ENCODE measurements at places on chromosomes 1 and 21. TPM values are rescaled to one million over a fixed set of nuclear protein-coding genes. Genes with fewer than 3 reads are reported as not detected.

GRCh38 chr1:2891923-2892448 lies 90.5 kb upstream of the TTC34 start:
- H3K27ac ChIP-seq = no peak overlapping the region
- H3K36me3 ChIP-seq = no peaks in the 10 kb centered on the region
- H3K4me1 ChIP-seq = no peaks in the 10 kb centered on the region

DNA sequence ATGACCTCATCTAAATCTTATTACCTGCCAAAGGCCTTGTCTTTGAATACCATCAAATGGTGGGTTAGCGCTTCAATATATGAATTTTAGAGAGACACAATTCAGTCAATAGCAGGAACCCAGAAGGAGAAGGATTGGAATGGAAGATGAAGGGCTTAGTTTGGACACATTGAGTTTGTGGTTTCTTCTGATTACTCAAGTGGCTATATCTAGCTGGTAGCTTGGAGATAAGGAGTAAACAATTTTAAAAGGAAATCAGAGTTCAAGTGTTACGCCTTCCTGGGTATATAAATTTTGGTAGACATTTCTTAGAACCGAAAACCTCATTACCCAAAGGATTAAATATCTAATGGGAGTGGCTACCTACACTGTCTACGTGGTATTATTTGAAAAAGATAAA lies 80.2 kb downstream of the RGS2 start:
- DNase-seq = no peak
- H3K27me3 ChIP-seq = no peaks in the 10 kb centered on the region
- no peak overlapping the region for H3K4me3 ChIP-seq
- no peaks in the 10 kb centered on the region for H3K4me1 ChIP-seq

Gene PTPRF
- 45.2 TPM for total RNA-seq

Gene ARHGEF10L
- 13.1 TPM for total RNA-seq

GRCh38 chr1:30089024-30089430 lies 634.4 kb downstream of the MATN1 start:
- H3K4me1 ChIP-seq = peaks cover 9% of the 10 kb centered on the region
- H3K27ac ChIP-seq = no peak overlapping the region
- no peak overlapping the region for H3K4me3 ChIP-seq
- DNase-seq = no peak

GRCh38 chr1:211695135-211695816 lies 19.9 kb upstream of the NEK2 start:
- no peaks in the 10 kb centered on the region for H3K36me3 ChIP-seq
- no peaks in the 10 kb centered on the region for H3K4me1 ChIP-seq
- no peak overlapping the region for H3K4me3 ChIP-seq

GRCh38 chr1:55535724-55536544 lies 320.8 kb upstream of the USP24 start:
- no peak overlapping the region for H3K27ac ChIP-seq
- H3K27me3 ChIP-seq = no peaks in the 10 kb centered on the region
- no peaks in the 10 kb centered on the region for H3K36me3 ChIP-seq
- DNase-seq = no peak
- no peak overlapping the region for H3K4me3 ChIP-seq

DNA sequence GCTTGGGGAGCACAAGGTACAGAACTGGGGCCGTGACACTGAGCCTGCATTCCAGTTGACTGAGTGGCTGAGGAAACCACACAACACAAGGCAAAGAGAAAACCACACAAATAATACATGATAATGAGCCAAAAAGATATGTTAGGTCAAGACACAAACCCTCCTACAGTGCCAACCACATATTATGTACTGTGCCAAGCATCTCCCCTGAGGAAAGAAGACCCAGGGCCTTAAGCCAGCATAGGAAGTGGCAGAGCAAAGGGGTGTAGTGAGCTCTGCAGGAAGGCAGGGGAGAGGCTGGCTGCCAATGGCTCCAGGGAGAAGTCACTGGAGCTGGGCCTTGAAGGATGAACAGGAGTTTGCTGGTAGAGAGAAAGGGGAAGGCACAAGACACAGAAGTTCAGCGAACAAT lies 28.2 kb downstream of the CTNNBIP1 start:
- no peak overlapping the region for H3K4me3 ChIP-seq
- peak; percentile 73 for DNase-seq
- H3K27me3 ChIP-seq = no peaks in the 10 kb centered on the region
- peaks cover 10% of the 10 kb centered on the region for H3K4me1 ChIP-seq
- H3K36me3 ChIP-seq = no peaks in the 10 kb centered on the region
- H3K27ac ChIP-seq = no peak overlapping the region

DNA sequence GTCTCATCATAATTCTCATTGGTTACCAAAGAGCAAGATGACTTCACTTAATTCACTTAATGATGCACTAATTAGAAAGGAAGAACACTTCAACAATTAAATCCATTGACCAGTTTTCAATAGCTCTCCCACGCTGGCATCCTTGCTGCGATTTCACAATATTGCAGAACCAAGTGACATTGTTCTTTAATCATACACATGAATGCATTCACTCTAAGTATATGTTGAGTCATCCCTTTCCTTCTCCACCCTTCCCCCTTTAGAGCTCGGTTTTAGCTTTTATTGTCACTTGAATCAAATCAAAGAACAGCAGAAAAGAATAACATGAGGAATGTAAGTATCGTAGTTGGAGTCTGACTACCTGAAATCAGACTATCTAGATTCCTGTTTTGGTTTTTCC lies 233.6 kb upstream of the FMN2 start:
- H3K36me3 ChIP-seq = no peaks in the 10 kb centered on the region
- H3K4me1 ChIP-seq = no peaks in the 10 kb centered on the region
- no peaks in the 10 kb centered on the region for H3K27me3 ChIP-seq
- H3K27ac ChIP-seq = no peak overlapping the region
- DNase-seq = no peak

DNA sequence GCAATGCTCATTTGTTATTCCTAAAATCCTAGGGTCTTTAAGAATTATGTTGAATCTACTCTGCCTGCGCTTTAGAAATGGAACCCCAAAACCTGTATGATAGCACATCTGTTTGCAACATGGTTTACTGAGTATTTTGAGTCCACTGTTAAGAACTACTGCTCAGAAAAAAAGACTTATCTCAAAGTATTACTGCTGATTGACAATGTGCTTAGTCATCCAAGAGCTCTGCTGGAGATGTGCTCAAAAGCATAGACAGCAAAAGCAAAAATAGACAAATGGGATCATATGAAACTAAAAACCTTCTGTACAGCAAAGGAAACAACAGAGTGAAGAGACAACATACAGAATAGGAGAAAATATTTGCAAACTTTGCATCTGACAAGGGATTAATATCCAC lies 107.0 kb downstream of the CTH start:
- H3K27me3 ChIP-seq = no peaks in the 10 kb centered on the region
- no peak overlapping the region for H3K27ac ChIP-seq
- H3K36me3 ChIP-seq = no peaks in the 10 kb centered on the region
- no peaks in the 10 kb centered on the region for H3K4me1 ChIP-seq

GRCh38 chr1:43381612-43382011 lies 8.0 kb downstream of the MED8 start:
- H3K4me3 ChIP-seq = no peak overlapping the region
- H3K4me1 ChIP-seq = no peaks in the 10 kb centered on the region
- no peak overlapping the region for H3K27ac ChIP-seq
- no peaks in the 10 kb centered on the region for H3K27me3 ChIP-seq
- peaks cover 24% of the 10 kb centered on the region for H3K36me3 ChIP-seq
- DNase-seq = no peak

- H3K27me3 ChIP-seq = no peaks in the 10 kb centered on the region
- H3K4me1 ChIP-seq = no peaks in the 10 kb centered on the region
- H3K36me3 ChIP-seq = no peaks in the 10 kb centered on the region
- DNase-seq = no peak
- no peak overlapping the region for H3K4me3 ChIP-seq
- H3K27ac ChIP-seq = no peak overlapping the region
These were observed 472.6 kb upstream of the RGS18 start for GRCh38 chr1:191685669-191686068.

DNA sequence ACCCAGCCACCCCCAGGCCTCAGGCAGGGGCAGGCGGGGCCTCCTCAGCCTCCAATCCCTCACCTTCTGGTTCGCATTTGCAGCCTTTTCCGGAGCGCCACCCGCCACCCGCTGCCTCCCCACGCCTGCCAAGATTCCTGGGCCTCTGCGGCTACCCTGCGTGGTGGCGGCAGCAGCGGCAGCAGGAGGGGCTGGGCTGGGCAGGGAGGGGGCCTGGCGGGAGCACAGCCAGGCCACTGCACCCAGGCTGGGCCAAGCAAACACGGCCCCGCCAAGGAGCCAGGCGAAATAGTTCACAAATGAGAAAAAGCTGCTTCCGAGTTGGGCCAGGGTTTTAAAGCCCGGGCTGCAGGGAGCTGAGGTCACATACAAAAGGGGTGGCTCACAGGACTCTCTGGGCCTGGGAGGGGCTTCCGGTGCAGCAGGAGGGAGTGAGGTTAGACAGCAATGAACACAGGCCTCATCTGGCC lies 9.8 kb downstream of the COL8A2 start:
- H3K27me3 ChIP-seq = no peaks in the 10 kb centered on the region
- H3K4me1 ChIP-seq = peaks cover 8% of the 10 kb centered on the region
- no peak overlapping the region for H3K4me3 ChIP-seq
- H3K27ac ChIP-seq = peak overlapping the region; percentile 1

Gene KCNE2
- total RNA-seq = not detected

DNA sequence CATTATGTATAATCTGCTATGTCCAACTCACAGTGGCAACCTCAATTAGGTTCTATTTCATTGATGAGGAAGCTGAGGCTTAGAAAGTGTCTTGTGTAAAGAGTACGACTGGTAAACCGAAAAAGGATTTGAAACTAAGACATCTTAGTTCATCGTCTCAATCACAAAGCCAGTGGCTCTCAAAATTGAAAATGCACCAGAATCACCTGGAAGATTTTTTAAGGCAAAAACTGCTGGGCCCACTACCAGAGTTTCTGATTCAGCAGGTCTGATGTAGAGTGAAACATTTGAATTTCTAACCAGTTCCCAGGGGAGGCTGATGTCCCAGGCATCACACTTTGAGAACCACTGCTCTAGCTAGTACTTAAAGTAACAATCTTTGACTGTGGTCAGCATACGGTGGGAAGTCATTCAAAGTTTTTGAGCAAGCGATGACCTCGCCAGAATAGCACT lies 5.2 kb upstream of the LRRC53 start:
- no peaks in the 10 kb centered on the region for H3K36me3 ChIP-seq
- H3K27ac ChIP-seq = no peak overlapping the region
- H3K4me3 ChIP-seq = no peak overlapping the region
- no peak for DNase-seq
- H3K27me3 ChIP-seq = no peaks in the 10 kb centered on the region

Gene GPR25
- total RNA-seq = not detected

All from fibroblast of lung (primary cell).